HAP-1 (cell line): ENCODE measurements at places on chromosomes 3 and 15.

DNA sequence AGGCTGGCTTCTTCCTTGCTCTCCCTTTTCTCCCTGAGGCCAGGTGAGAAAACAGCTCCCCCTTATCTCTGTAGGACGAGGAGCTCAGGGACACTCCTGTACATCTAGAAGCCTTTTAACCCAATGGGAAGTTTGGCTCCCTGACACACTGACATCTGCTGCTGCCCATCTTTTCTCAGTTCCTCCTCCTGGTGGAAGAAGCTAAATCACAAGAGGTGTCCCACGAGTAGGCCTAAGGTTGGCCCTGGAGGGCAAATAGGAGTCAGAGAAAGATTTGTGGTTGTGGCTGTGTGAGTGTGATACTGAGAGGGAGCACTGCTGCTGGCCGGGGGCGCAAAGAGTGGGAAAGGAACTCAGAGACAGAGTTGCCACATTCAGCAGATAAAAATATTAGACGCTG, 49.5 kb downstream of the ARHGAP31 start:
- DNase-seq, result no peak

- DNase-seq, result no peak
Observed at GRCh38 chr3:129632977-129633376, 26.5 kb upstream of the PLXND1 start.

- no peak for DNase-seq
Observed at GRCh38 chr3:122577409-122578031, at the start of gene PARP15. TSS of gene PARP15 (plus strand) at chr3:122577650. CDS start at chr3:122577668, 18 bp downstream.

DNA sequence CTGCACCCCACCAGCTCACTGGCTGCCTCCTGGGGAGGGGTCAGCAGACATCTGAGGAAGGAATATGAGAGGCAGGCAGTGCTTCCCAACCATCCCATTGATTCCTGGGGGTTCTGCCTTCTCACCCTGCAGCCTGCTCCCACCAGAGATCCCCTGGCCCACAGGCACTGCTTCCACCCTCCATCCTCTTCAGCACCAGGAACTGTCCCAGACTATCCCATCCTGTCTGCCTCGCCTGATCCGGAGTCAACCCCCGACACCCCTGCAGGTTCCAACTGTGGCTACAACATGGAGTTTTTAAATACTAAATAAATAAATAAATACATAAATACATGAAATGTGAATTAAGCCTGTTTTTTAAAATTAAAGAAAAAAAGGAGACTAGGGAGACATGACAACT, 43.6 kb downstream of the CACNA2D2 start:
- DNase-seq, result no peak

DNA sequence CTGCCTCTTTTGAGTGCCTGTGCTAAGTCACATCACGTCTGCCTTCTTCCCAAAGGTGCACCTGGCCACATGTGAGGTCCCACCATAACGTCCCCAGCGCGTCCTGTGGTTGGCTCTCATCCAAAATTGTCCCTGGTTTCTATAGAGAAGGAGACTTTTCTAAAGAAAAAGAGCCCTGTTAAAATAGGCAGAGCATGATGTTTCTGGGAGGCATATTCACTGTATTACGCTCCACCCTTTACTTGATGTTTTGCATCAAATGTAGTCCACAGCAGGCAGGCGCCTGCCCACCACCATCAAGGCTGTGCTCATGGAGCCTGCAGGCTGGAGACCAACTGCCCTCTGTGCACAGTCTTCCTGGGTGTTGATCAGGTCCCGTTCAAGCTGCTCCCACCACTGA, 36.3 kb downstream of the WHAMM start:
- peak; percentile 7 for DNase-seq

DNA sequence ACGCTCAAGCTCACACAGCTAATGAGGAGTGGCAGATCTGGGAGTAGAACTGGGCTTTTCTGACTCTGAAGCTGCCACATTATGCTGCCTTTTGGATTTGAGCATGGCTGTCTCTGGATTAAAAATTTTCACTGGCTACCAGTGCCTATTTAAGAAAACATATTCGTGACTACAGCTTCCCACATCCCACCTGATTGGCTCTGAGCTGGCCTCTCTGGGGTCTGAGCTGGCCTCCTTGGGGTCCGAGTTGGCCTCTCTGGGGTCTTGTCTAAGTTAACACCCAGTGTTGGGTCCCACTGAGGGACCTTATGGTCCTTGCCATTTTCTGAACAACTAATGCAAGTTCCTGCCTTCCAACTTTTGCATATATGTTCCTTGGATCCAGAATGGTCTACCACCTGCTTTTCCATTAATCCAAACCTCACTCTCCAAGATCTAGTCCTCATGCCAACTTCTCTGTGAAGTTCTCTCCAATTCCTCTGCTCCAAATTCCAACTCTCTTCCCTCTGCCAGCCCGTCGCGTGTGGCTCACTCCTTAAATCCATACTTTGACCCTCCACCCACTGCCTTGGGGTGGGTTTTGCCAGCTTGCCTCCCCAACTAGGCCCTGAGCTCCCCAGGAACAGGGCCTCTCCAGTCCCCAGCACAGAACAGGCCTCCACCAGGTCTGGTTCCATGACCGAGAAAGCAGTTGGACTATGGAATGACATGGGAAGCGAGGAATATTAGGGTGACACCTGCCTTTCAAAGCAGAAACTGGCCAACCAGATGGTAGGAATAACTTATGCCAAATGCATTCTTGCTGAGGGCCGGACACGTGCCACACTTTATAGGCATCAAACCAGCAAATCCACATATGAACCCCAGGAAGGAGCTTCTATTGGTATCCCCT, 42.5 kb downstream of the ATP2B2 start:
- no peak for DNase-seq

DNA sequence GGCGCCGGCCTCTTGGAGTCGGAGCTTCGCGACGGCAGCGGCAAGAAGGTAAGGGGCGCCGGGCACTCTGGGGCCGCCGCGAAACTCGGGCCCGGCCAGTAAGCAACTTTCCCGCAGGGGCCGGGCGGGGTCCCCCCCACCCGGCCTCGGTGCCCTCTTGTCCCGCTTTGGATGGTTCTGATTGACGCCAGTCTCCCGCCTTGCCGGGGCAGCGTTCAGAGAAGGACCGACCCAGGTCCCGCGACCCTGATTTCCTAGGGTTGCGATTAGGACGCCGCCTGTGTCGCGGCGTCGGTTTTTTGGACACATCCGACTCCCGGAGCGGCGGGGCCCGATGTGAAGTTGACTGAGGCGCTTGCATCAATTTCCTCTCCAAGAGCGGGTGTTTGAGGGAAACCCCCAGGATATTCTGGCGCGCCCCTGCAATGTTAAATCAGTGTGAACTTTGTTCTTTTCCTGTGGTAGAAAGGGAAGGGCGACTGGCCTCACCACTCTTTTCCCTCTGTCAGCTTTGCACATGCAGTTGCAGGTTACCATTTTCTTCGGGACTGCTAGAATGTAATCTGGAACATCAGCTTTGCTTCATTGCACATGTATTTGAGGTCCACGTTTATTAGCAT, 755 bp downstream of the PDE8A start:
- DNase-seq, result peak; percentile 66

- peak; percentile 85 for DNase-seq
Observed at GRCh38 chr3:25897019-25897418, 107.1 kb downstream of the OXSM start.

GRCh38 chr15:38758043-38758442, 193.4 kb upstream of the RASGRP1 start:
- DNase-seq, result no peak

DNA sequence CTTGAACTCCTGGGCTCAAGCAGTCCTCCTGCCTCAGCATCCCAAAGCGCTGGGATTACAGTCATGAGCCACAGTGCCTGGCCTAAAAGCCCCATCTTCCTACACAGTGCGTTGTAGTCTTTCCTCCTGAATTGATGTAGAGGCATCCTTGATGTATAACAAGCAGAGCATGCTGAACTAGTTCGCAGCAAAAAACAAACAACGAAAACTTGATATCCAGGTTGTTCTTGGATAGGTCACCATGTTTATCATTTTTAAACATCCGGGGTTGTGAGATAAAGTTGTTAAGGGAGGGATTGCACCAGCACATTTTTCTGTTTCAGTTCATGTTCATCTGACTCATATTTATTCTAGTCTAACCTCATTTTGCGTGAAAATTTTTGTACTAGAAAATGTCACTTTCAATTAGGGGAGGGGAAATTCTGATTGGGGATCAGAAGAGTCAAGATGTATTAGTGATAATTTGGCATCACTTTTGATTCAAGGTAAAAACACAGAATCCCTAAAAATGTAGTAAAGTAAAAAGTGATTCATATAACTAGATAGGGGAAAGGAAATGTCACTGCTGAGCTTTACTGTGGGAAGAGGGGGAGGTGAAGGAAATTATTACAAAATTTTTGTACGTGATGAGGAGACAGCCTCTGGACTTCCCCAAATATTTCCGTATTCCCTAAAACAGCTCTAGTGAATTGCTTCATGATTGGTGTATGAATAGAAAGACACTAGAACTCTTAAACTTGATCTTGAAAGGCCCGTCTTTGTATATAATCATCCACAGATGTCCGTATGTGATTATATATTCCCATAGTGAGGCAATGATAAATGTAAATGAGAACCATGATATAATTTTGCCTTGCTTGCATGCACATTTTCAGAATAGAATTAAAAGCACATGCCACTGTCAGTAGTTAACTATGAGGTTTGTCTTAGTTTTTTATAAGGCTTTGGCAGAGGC, 22.9 kb downstream of the RAB8B start:
- no peak for DNase-seq

DNA sequence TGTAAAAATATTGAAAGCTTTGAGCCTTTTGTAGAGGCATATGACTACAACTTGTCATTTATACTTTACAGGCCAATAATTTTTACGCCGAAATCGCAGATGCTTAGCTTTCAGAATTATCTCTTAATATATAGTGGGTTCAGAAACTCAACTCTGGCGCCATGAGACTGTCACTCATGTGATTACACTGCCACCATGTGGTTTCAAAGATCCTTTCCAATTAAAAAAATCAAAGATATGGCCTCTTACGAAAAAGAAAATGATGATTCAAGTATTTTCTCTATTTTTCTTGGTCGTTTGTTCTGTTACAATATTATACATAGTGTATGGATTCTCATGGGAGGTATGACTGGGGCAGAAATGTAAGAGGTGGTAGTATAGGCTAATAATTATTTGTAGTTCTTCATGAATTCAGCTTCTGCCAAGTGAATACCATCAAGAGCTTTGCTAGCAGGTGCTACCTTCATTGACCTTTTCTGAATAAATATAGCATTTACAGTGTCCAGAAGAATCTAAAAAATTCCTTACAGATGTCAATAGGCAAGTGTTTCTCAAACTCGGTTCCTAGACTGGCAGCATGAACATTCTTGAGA, 751.7 kb upstream of the GOLIM4 start:
- peak; percentile 61 for DNase-seq

DNA sequence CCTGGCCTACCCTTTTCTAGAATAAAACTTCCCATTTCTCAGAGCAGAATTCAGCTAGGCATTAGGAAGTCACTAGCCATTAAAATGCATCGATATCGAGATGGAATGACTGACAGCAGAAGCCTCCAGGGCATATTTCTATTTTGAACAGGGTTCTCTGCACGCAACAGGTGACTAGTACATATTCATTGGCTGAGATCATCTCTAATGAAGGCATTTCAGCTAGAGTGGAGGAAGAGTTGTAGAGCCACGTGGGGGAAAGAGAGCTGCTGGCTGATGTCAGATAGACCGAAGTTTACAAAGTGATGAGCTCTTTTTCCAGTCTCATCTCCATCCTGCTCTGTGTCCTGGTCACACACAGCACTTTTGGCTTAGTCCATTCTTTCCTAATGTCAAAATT, 7.5 kb downstream of the TMEM40 start:
- DNase-seq, result no peak

DNA sequence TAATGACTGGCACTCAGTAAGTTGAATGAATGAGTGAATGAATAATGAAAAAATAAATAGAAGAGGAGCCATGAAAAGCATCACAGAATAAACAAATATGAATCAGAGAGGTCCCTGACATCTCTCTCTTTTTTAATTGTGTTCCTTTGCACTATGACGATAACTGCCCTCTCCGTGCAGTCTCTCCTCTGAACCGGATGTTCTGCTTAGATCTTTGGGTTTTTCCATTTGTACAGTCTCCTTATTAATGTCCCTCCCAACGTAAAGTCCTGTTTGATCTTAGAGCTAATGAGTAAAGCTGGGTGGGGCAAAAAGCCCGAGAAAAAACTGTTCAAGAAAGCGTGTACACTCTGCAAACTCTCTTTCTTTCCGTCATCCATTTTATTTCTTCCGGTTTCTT, 28.3 kb upstream of the BHLHE40 start:
- no peak for DNase-seq

- DNase-seq, result no peak
Observed at GRCh38 chr3:98029083-98029482, 6.0 kb downstream of the GABRR3 start.

DNA sequence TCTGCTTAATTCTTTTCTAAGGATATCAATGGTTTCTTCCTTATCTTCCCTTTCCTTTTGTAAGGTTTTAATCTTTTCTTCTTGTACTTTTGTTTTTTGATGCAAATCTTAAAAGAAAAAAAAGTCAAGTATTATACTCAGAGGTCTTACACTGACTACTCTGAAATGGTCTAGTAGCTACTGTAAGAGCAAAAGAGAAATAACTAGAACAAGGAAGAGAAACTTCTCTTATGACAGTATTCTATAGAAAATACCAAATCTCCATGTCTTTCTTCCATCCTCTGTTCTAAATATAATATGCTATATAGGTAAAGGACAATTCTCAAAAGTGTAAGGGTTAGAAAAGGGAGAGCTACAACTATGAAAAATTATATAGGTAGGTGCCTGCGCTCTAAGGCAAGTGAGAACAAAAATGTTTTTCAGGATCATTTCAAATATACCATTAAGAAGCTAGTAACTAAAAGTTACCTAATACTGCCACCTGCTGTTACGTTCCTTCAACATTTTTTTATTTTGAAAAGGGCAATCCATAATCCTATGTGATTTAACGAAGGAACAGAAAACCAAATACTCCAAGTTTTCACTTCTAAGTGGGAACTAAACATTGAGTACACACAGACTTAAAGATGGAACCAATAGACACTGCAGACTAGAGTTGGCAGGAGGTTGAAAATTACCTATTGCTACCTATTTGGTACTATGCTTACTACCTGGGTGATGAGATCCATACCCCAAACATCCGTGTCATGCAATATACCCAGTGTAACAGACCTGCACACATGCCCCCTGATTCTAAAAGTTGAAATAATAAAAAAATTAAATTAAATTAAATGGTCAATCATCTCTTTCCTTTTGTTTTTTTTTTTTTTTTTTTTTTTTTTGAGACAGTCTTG, 36.7 kb downstream of the CIP2A start:
- DNase-seq, result no peak

- no peak for DNase-seq
Observed at GRCh38 chr3:69008980-69009379, 4.5 kb downstream of the EOGT start.

DNA sequence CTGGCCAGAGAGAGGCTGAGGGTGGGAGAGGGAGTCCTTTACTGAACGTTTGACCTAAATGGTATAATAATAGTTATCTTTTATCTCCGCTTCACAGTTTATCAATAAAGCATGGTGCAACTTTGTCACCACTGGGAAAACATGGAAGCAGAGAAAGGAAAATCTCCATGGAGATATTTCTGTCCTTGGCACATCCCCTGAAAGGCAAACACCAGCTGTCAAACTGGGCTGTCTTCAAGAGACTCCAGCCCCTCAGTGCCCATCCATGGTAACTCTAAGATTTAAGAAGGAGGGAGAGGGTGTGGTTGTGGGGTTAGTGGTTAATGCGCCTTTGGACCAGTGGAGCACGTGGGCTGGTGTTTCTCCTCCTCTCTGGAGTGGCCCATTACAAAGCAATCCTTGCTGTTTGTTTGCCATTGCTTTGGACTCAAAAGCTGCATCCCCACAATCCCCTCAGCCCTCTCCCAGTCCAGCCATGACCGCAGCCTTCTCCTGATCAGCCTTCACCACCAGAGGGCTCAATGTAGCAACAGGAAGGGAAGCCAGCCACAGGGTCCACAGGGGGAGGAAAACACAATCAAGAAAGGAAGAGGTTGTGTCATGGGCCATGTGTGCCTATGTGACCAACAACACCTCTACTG, 38.2 kb upstream of the FAM174B start:
- peak; percentile 59 for DNase-seq
